Amniotic epithelial cell (primary cell): ENCODE measurements at places on chromosomes 1 and 21.

DNA sequence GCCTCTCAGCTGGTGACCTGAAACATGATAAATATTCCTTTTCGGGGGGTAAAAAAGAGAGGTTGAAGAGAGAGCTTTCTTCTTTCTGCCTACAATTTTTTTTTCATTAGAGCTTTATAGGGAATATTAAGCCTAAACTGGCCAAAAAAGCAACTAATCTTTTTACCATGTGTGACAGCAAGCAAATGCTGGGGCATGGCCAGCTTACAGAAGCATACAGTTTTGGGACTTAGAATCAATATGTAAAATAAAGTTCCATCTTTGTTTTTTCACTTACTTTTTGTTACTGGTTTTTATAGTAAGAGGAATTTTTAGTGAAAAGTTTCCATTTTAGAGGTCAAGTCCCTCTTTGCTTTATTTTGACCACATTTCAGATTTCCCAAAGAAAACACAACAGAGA, 301.2 kb upstream of the DEPDC1 start:
- no peak for DNase-seq

DNA sequence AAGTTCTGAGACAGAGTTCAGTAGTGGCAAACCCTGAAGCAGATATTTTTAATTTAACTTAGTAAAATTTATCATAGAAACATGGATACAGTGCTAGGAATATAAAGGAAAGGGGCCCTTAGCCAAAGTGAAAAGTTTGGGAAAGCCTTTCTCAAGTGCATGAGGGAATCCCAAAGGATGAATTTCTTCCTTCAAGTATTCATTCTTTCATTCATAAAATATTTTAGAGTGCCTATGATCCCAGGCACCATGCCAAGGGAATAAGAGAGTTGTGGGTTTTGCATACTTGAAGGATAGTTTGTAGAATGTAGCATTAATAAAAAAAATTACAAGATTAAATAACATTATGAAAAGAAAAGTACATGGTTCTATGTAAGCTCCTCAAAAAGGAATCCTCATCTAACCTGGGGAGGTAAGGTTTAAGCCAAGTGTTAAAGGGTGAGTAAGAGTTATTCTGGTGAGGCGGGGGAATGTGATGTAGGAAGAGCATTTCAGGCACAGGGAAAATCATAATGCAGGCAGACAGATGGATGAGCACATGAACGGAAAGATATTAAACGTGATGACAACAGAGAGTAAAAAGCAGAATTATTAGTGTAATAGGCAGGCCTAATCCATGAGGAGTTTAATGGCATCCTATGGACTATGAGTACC, 40.4 kb upstream of the NTNG1 start:
- DNase-seq = no peak

DNA sequence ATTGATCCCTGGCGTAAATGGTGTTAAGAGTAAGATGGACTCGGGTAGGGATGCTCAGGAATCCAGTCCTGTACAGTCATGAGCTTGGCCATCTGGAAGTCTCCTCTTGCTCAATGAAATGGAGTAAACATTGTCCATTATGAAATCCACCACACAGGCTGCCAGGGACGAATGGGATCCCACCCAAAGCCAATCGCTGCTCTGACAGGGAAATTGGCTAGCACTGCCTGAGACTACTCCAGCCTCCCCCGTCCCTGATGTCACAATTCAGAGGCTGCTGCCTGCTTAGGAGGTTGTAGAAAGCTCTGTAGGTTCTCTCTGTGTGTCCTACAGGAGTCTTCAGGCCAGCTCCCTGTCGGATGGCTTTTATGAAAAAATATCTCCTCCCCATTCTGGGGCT, at the start of gene HSD11B1:
Gene HSD11B1 (plus strand): TSS at position 263 of the 400 bp plus-strand sequence. CDS start 97 bp downstream, at position 360.
- peak; percentile 98 for DNase-seq

DNA sequence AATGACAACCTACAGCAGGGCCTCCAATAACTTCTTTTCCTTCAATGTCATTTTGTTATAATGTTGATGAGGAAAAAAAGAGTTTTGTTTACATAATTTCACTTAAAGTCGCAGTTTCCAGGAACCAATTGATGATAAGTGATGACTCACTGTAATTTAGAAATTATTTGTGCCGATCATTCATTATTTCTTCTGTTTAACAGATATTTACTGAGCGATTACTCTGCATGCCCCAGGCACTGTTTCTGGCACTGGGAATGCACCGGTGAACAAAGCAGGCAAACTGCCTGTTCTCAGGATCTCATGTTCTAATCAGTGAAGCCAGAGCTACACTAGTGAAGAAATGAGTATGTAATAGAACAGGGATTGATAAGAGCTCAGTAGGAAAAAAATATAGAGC, 403.4 kb downstream of the NTNG1 start:
- no peak for DNase-seq

DNA sequence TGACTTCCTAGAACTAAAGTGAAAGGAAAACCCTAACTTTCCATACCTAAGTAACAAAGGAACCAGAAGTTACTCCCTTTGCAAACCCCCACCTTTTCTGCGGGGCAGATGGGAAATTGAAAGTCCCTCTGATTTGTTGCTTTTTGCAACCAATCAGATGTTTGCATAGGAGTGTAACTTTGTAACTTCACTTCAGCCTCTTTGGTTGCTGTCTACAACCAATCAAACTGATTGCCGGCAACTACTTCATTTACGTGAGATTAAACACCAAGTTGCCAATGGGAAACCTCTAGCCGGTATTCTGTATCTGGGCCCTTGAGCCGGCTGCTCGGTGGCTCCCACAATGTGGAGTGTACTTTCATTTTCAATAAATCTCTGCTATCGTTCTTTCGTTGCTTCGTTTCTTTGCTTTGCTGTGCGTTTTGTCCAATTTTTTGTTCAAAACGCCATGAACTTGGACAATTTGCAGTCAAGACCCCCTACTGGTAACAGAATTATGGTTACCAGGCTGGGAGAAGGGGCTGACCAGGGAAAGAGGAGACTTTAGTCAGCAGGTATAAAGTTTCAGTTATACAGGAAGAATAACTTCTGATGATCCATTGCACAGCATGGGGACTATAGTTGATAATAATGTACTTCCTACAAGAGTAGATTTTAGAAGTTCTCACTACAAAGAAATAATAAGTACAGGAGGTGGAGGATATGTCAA, 69.2 kb upstream of the RGS2 start:
- DNase-seq = no peak

DNA sequence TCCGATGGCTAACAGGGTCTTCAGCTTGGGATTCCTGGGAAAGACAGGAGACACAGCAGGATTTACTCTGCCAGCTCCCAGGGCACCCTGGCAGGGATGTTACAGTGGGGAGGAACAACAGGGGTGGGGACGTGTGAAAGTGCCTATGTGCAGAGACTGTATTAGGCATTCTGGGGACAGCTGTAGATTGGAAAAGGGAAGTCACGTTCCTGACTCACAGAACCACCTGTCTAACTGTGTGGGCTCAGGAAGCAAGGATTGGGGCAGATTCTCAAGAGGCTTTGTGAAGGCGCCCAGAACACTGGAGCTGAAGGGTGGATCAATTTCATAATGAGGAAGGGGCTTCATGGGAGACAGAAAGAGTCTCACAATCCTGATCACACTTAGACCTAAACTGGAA, 4.4 kb downstream of the CHIT1 start:
- no peak for DNase-seq

- DNase-seq = peak; percentile 55
Observed at GRCh38 chr1:37890378-37891014, 31.1 kb upstream of the MTF1 start.

DNA sequence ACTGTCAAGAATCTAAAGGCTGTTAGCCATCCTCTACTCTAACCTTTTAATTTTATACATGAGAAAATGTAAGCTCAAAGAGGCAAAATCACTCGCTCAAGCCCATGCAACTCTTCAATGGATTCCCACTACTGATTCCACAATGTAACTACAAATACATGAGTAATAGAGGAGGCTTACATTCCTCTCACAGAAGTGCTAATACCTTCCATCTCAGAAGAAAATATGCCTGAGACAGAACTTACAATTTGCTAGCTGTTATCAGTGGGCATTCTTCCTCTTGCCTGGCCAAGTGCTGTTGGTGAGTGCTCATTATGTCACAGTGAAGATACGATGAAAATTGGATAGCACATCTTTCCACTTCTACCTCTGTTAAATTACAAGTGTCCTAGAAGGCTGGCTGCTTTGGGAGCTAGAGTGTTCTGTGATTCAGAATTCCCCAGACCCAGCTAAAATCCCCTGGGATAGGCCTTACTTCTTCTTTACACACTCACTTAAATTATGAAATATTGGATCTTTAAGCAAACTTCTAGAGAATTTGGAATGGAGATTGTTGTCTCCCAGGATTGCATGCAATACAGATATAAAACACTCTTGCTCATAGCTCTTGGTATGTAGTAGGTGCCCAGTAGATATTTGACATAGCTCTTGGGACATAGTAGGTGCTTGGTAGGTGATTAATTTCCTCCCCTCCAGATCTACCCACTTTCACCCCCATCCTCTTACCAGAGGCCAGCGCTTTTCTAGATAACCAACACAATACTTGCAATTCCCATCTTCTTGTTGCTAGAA, 24.1 kb downstream of the BCL9 start:
- DNase-seq = no peak

DNA sequence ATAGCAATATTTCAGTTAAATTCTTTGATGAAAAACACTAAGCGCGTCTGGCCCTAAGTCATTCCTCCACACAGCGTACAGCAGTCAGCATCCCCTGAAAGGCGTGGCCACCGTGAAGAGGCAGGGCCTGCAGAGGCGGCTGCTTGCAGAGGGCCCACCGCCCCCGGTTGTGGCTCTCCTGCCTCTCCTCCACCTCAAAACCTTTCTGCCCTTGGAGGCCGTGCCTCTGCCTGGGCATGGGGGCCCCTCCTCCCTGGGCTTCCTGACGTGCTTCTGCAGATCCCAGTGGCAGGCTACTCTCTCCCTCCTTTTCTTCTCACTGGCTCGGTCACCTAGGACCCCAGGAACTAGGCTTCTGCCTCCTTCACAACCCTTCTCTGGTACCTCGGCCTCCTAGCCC, 16.2 kb downstream of the CLSTN1 start:
- DNase-seq = no peak

DNA sequence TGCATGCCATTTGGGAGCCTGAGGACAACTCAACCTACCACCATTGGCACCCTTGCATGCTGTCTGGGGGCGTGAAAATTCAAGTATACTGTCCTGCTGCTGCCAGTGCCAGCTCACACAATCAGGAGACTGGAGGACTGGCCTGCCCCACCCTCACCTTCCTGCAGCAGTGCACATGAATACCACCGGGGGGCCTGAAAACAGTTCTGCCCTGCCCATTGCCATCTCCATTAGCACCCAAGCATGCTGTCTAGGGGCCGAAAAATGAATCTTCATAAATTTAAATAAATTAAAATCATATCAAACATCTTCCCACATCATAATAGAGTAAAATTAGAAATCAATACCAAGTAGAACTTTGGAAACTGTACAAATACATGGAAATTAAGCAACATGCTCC, 322.1 kb upstream of the TMPRSS15 start:
- DNase-seq = peak; percentile 1
